ENCODE measurements at places on chromosomes 7 and 10.

DNA sequence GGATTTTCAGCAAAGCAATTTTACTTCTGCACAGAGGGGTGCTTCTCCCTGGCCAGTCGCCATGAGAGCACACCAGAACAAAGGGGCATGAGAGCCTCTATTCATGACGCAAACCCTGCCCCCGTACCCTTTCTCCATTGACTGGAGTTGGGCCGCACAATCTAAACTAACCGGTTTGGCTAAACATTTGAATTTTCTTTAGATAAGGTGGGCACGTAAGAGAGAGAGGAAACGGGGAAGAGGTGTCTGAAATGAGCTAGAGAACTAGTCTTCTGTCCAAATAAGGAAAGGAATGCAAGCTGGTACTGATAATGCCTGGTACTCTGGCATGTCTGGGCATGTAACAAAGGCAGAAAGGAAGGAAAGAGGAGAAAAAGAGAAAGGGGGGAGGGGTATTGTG, 13.2 kb upstream of the SCIN start:
- no peak for DNase-seq

DNA sequence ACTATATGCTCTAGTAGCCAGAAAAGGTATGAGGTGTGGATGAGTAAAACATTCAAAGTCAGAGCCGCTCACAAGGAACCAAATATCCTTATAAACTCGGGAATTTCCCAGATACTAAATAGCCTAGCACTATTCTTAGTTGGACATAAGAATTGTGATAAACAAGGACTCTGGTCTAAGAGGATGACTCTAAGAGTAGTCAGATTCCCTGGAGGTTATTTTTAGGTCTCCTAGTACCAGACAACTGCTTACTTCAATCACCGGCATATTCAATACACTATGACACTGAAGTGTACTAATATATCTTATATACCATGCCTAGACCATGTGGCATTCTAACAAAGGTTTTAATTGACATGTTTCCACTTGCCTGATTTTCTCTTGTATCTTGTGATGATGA, 56.5 kb downstream of the LMBR1 start:
- no peak for DNase-seq

DNA sequence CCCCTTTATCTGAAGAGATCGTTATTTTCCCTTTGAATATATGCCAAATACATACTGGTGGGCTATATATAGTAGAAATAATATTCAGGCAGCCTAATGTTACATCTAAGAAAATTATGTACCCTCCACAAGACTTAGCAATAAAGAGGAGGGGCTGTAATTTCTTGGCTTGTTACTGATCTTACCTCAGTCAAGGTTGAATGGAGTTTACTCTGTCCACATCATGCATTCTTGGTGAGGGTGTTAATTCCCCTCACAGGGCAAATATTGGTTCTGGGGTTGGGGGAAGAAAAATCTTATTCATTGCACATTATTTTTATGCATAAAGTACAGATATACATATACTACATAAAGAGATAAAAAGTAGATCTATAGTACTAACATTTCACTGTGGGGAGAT, 145.8 kb upstream of the ANK3 start:
- DNase-seq, result no peak

GRCh38 chr10:111243126-111243525, 166.3 kb downstream of the ADRA2A start:
- DNase-seq, result no peak

- DNase-seq, result no peak
Observed at GRCh38 chr10:86960003-86960862, 1.8 kb downstream of the SNCG start.

DNA sequence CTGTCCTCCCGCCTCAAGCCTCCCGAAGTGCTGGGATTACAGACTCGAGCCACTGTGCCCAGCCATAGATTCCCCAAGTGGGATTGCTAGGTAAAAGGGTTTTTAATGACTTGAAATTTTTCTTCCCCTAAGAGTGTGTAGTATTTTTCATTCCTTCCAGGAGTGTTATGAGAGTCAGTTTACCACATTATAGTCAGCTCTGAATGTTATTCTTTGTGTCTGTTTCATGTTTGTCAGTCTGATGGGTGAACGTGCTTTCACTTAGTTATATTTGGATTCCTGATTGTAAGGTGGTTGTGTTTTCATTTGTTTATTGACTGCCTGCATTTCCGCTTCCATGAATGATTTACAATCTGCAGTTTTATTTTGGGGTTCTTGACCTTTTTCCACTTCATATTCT, 6.3 kb downstream of the ZNF212 start:
- DNase-seq, result no peak

- DNase-seq, result no peak
Observed at GRCh38 chr7:158602905-158603772, 15.5 kb upstream of the PTPRN2 start.

DNA sequence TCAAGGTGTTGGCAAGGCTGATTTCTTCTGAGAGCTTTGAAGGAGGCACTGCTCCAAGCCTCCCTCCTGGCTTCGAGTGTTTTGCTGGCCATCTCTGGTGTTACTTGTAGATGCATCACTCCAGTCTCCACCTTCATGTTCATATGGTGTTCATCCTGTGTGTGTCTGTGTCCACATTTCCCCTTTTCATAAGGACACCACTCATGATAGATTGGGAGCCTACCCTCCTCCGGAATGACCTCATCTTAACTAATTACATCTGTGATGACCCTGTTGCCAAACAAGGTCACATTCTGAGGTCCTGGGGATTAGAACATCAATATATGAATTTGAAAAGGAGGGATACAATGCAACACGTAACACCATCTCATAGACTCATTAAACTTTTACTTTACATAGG, 119.0 kb downstream of the CREB5 start:
- DNase-seq, result no peak

GRCh38 chr7:139725077-139725476, 52.7 kb downstream of the HIPK2 start:
- DNase-seq, result no peak

DNA sequence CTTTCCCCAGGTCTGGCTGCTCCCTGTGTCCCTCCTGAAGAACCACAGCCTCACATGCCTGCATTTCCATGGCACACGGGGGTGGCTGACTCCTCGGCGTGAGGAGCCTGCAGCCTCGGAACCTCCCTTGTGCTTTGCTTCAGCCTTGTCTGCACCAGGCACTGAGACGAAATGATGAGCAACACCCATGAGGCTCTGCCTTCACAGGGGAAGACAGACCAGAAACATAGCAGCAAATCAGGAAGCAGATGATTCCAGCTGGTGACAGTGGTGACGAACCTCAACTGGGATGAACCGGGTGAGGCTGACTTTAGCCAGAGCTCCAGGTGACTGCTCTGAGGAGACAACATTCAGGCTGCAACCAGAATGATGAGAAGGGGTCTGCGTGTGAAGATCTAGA, 84.5 kb upstream of the SMNDC1 start:
- no peak for DNase-seq

- DNase-seq, result no peak
Observed at GRCh38 chr7:28687537-28687936, 270.6 kb downstream of the TRIL start.

- DNase-seq, result no peak
Observed at GRCh38 chr10:79053481-79054202, 15.1 kb upstream of the ZMIZ1 start.

- no peak for DNase-seq
Observed at GRCh38 chr7:130397051-130397757, 16.9 kb downstream of the CPA1 start.

GRCh38 chr10:73095481-73096021, 1.1 kb downstream of the P4HA1 start:
- DNase-seq, result no peak

DNA sequence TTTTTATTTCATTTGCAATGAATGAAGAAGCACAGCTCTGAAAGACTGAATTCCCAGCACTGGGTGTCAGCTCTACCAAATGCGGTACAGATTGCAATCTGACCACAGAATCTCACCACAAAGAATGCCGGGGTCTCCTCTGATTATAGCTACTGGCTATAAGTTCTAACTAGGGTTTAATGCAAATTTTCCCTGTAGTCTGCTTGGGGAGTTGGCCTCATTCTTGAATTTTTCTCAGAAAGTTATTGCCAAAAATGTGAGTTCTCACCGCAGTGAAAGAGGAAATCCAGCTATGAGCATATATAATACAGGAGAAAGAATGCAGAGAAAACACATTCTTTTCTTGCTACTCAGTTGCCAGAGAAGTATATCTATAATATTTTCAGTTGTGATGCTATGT, 1255.7 kb upstream of the LRRTM3 start:
- no peak for DNase-seq

DNA sequence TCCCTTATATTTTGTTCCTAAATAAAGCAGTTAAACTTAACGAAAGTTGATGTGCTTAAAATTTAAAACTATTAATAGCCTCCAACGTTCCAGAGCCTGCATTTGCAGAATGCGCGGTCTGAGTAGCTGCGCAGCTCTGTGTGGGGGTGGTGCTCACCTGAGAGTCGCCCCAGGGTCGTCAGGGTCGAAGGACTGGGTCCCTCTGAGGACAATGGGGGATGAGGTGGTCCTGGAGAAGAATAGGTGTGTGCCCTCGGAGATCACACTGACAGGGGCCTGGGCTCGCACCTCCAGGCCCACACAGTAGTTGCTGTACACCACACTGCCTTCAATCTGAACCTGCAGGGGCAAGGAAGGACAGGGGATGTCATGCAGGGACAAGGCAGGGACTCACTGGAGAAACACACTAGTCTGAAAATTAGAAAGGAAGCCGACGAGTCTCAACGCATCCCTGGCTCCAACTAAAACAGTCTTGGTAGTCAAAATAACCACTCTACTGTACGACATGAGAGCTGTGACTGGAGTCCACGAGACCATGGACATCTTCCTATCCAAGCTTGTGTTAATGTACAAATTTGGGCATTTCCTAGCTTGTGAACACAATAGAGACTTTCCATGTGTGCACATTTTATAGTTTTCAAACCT, 54.4 kb downstream of the PKD1L1 start:
- DNase-seq, result no peak

GRCh38 chr7:123570390-123571182, 13.0 kb upstream of the NDUFA5 start:
- DNase-seq, result no peak

DNA sequence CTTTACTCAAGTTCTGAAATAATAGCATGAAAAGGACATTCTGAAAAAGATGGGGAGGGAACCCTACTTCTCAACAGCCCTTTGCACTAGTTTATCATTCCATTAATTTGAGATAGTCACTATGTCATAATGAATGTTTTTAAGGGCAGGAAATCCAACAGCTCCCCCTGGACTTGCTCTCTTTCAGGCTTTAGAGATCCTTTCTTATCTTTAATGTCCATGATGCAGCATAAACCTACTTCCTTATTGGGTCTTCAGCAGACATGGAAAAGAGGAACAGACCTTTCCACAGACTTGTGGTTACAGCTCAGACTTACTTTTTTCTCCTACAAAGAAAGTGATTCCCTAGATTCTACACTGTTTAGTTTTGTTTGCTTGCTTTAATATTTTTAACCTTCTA, 87.3 kb downstream of the IDE start:
- no peak for DNase-seq

GRCh38 chr10:48613016-48613415, 8.1 kb upstream of the ARHGAP22 start:
- no peak for DNase-seq

DNA sequence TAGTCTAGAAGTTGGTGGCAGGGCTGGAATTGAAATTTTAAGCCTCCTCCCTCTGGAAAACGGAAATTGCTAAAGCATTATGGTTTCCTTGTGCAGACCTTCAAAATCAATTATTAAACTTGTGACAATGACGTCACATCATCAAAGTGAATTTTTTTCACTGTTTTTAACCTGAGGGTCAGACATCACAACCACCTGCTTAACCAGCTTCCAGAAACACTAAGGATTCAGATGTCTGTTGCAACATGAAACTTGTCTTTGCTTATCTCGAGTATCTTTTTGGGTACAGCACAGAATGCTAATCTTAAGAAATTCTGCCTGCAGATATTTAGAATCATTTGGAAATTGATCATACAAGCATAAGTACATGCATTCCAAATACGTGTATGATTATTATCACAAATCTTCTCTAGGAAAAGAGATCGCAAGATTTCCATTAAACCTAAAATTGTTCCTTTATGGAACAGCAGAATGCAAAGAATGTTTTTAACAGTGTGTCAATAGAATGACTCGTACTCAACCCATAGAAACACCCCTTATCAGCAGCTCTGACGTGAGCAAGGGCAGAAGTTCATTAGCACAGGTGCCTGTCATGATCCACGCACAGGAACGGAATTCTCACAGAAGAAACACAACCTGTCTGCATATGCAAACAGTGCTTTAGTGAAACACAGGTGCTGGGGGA, 4.1 kb upstream of the GTPBP4 start:
- DNase-seq, result no peak

GRCh38 chr10:133475821-133476640, 22.3 kb downstream of the SCART1 start:
- no peak for DNase-seq

- DNase-seq, result no peak
Observed at GRCh38 chr7:15288741-15289140, 273.1 kb downstream of the AGMO start.

- no peak for DNase-seq
Observed at GRCh38 chr7:2068693-2069471, 163.9 kb downstream of the MAD1L1 start.

GRCh38 chr10:48681740-48682139, 2.9 kb upstream of the WDFY4 start:
- no peak for DNase-seq

GRCh38 chr10:98458809-98459784, 12.4 kb upstream of the HPS1 start:
- no peak for DNase-seq

GRCh38 chr7:46210467-46210866, 289.4 kb upstream of the IGFBP3 start:
- no peak for DNase-seq

GRCh38 chr10:49655099-49655498, 24.4 kb upstream of the C10orf53 start:
- no peak for DNase-seq

DNA sequence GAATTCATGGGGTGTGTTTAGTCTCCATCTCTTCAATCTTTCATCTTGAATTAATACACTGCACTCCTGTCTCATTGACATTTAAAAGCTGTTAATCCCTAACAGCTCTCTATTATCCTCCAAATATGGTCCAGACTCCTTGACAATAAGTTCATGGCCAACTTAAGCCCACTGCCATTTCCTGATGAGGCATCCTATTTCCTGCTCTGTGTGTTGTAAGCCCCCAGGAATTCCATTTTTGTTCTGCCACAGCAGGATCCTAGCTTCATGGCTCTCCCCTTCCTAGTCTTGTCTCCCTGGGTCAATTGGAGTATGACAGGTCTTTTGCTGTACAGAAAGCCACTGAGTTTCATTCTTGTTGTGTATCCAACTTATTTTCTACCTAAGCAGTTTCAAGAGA, 218.8 kb downstream of the OTUD1 start:
- no peak for DNase-seq

DNA sequence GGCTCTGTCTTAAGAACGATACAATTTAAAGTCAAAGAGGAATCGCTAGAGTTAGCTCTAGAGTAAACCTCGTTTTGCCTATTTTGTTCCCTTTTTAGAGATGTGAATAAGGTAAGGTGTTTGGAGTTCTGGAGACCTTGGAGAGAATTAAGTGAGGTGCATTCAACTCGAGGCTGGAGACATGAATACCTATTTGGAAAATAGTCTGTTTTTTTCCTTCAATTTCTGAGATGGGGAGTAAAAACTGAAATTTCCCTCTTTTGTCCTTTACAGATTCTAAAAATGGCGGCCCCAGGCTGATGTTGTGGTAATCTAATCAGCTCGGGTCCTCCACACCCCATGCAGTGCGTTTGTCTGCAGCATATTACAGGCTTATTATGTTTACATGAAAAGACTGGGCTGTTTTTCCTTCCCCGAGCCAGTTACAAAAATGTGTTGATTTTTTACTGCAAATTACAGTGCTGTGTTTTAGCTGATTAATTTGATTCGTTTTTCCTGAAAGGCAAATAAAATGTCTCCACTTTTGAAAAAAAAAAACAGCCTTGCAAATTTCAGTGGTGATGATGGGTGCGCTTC, 1.5 kb downstream of the KMT2E start:
- no peak for DNase-seq

All from cortex of kidney (tissue), 1 donor.